Cortex of kidney (tissue), 1 donor: ENCODE measurements at places on chromosomes 3 and 15.

DNA sequence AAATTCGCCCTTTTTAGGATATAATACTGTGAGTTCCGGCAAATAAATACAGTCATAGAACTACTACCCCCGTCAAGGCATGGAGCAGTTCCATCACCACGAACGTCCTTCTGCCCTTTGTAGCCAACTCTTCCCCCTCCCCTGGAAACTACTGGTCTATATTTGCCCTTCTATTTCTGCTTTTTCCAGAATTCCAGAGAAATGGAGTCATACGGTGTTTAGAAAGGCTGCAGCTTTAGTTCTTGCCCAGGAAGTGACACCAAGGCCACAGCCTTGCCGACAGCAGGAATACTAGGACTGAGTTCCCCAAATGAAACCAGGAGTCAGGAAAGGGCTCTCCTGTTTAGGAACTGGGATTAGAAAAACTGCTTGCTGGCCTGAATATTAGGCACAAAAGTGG, 291.2 kb downstream of the FAM43A start:
- DNase-seq, result no peak

DNA sequence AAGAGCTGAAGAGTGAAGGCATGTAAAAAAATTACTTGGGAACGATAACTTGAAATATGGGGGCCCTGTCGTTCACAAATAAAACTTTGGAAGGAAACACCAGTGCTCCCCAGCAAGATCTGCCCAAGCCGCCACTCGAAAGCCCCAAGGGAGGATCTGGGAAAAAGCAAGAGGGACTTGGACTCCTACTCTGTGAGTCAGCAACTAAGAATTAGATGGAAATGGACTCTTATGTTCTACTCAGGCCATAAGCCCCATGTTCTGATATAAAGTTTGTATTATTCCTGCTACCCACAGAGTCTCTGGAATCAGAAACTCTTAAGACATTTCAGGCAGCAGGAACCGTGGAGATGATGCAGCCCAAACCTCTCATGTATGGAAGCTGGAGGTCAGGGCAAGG, 75.7 kb downstream of the ITGB5 start:
- no peak for DNase-seq

GRCh38 chr15:94535298-94536048, 304.1 kb downstream of the MCTP2 start:
- DNase-seq, result no peak

DNA sequence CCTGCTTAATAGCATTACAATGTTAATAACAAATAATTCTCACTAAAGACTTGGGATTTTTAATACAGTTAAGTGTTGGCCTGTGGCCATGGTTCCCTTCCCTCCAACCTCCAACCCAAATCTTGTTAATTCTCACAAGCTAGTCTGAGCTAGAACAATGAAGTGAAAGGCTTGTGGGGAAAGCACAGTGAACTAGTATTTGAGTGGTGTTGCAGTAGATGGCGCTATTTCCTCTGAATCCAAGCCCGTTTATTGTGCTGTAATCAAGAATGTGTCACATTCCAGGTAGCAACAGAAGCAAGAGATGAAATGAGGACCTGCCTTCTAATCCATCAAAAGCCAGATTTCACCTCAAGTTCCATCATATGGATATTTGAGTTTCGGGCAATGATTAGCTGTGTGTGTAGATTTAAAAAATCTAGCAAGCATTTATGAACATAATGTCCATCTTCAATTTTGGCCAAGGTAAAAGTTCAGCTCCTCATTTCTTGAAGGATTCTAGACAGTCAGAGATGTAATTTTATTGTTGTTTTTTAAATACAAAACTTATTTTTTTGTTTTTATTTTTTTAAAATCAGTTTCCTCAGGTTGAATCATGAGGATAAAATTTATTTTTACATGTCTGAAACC, 160.7 kb downstream of the SQOR start:
- no peak for DNase-seq

GRCh38 chr3:152253514-152253913, 15.2 kb upstream of the MBNL1 start:
- no peak for DNase-seq

GRCh38 chr15:96622714-96623113, 292.2 kb downstream of the NR2F2 start:
- no peak for DNase-seq

GRCh38 chr15:24766511-24767133, 91.0 kb downstream of the NPAP1 start:
- no peak for DNase-seq

DNA sequence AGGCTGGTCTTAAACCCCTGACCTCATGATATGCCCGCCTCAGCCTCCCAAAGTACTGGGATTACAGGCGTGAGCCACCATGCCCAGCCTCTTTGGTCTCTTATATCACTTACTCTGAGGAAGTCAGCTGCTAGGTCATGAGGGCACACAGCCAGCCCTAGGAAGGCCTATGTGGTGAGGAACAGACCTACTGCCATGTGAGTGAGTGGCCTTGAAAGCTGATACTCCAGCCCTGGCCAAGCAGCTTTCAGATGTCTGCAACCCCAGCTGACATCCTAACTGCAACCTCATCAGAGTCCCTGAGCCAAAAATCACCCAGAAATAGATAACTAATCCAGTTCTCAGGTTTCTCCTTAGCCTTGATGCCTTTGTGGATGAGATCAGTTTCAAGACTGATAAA, 224.3 kb downstream of the EDEM1 start:
- DNase-seq, result no peak

DNA sequence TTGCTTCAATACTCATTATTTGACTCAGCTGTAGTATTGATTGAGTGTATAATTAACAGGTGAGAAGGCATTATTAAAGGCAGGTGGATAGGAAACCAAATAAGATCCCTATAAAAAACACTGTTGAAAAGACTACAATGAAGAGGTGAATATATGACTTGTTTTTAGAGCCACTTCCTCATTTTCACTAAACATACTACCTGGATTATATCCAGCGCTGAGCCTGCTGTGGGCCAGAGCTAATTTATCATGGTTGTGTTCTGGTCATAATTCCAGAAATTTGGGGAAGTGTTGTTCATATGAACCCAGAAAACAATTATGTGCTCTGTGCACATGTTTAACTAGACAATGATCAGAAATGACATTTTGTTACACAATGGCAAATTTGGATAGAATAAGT, 235.3 kb upstream of the MME start:
- DNase-seq, result no peak

DNA sequence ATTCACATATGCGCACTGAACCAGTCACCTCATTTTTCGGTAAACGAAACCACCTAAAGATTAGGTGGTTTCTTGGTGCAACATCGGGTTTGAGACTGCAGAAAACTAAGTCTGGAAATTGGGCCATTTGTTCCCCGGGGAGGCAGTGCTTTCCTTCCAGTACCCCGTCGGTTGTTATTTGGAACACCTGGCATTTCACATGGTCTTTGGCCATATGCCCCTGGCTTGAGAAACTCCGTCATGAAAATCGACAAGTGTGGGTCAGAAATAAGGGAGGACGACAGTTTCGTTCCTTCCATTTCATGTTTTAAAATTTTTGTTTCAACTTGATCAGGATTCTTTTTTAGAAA, 544 bp upstream of the GATM start:
- DNase-seq, result no peak

- no peak for DNase-seq
Observed at GRCh38 chr3:171967137-171967783, 72.1 kb upstream of the FNDC3B start.

- no peak for DNase-seq
Observed at GRCh38 chr3:14783480-14784086, 35.2 kb upstream of the FGD5 start.

DNA sequence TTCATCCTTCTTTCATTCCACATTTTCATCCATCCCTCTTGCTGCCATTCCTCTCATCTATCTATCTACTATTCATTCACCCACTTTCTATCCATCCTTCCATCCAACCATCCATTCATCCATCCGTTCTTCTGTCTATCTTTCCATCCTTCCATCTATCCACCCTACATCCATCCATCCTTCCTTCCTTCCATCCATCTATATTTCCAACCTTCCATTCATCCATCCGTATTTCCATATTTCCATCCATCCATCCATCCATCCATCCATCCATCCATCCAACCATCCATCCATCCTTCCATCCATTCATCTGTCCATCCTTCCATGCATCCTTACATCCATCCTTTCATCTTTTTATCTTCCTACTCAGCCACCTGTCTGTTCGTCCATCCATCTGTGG, 14.0 kb downstream of the SLC6A20 start:
- no peak for DNase-seq

DNA sequence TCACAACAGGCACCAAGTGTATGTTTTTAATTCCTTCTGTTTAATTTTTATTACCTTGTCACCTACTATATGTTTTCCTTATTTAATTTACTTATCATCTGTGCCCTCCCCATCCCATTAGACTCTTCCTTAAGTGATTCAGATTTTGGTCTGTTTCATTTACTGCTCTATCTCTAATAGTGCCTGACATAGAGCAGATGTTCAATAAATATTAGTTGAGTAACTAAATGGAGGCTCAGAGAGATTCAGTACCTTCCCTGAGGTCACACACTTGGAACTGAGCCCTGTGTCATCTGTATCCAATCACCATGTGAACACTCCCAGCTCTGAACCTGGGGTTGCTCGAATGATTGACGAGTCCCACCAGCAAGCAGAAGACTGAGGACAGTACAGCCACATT, 318.1 kb upstream of the WNT5A start:
- DNase-seq, result no peak

GRCh38 chr15:71304681-71305080, 189.4 kb downstream of the THSD4 start:
- no peak for DNase-seq

- no peak for DNase-seq
Observed at GRCh38 chr15:48177383-48177765, 721 bp downstream of the MYEF2 start.

- no peak for DNase-seq
Observed at GRCh38 chr15:90729261-90729660, 12.1 kb downstream of the BLM start.

DNA sequence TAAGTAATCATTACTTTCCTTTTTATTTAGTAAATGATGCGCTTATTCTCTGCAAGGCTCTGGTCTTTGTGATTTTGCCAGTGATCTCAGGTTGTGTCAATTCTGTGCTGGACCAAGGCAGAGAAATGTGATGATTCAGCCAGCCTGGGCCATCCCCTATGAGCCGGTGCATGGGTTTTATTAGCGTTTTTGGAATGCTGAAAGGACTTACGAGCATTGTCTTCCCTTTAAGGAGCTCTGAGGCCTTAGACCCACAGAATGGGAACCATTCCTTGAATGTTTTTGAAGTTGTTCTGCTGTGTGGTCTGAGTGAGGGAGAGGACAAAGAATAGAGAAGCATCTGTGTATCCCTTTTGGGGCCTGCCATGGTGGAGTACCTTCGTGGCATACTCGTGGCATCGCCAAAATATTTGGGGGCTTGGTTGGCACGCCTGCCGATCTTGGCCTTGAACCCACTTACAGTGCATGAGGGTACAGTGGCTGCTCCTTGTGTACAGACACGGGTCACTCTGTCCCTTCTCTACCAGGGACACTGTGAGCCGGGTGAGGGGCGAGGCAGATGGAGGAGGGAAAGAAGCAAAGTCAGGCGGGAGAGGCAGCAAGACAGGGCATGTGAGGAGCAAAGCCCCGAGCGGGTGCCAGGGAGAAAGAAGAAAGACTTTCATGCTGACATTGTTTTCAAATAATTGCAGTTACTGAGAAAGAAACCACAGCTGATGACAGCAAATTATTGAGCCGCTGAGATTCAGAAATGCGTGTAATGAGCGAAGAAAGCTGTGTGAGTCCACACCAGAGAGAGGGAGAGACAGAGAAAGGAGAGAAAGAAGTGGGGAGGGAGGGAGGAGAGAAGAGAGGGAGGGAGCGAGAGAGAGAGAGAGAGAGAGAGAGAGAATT, 269.4 kb upstream of the RGMA start:
- DNase-seq, result no peak

DNA sequence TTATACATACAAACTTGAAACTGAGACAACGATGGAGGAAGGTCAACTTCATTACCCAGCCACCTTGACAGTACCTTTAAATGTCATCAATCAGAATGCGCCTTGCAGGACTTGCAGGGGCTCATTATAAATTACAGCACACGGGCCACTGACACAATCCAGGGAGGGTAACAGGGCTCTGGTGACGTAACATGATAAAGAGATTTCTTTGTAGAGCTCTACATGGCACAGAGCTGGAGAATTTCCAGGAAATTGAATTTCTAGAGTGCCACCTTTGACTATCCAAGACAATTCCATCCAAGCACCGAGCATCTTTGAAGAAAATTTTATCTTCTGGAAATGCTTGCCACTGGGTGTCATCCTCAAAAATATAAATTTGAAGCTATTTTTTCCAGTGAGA, 486.0 kb downstream of the FOXP1 start:
- DNase-seq, result no peak

- DNase-seq, result no peak
Observed at GRCh38 chr3:181174022-181174421, 184.5 kb upstream of the DNAJC19 start.

- no peak for DNase-seq
Observed at GRCh38 chr15:48993380-48993779, 29.7 kb upstream of the SHC4 start.

- no peak for DNase-seq
Observed at GRCh38 chr3:97504463-97504862, 260.1 kb upstream of the ARL6 start.

DNA sequence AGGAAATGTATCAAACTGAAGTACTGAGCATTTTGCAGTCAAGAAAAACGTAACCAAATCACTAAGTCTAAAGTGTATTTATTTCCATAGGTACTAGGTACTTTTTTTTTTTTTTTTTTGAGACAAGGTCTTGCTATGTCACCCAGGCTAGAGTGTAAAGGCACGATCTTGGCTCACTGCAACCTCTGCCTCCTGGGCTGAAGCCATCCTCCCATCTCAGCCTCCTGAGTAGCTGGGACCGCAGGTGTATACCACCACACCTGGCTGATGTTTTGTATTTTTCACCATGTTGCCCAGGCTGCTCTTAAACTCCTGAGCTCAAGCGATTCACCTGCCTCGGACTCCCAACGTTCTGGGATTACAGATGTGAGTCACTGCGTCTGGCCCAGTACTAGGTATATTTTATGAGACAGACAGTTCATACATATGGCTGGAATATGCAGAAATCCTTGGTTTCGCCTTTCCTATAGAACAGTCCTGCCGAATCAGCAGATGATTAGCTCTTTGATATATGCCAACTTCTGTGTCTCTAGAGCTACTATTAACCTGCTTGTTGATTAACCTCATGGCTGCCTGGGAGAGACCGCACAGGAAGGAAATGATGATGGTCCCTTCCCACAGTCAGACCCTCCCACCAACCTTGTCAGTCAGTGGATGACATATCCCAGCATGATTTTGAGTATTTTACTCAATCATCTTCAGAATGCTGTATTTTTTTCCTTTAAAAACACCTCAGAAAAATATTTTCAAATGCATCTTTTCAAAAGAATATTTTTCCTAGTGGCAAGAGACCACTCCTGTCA, 32.3 kb downstream of the TMOD3 start:
- no peak for DNase-seq

GRCh38 chr15:70555713-70556112, 207.6 kb downstream of the UACA start:
- no peak for DNase-seq
